Mesothelial cell of epicardium (in vitro differentiated cells): ENCODE measurements at places on chromosomes 12 and 14. TPM values are rescaled to one million over a fixed set of nuclear protein-coding genes. Genes with fewer than 3 reads are reported as not detected.
A peak's percentile ranks its signal among the peaks of the same experiment; 100 is the strongest.

- peak overlapping the region; percentile 9 for H3K27ac ChIP-seq
- no peaks in the 10 kb centered on the region for H3K27me3 ChIP-seq
- no peak overlapping the region for H3K4me3 ChIP-seq
- no peak for DNase-seq
- peaks cover 21% of the 10 kb centered on the region for H3K36me3 ChIP-seq
These were observed 29.7 kb upstream of the CEBPE start for GRCh38 chr14:23148591-23149249.

The KCNK10 gene
- total RNA-seq, result not detected in 3 replicates

- no peak for DNase-seq
- H3K27ac ChIP-seq, result no peak overlapping the region
- no peaks in the 10 kb centered on the region for H3K4me1 ChIP-seq
- H3K27me3 ChIP-seq, result no peaks in the 10 kb centered on the region
- H3K4me3 ChIP-seq, result no peak overlapping the region
- no peaks in the 10 kb centered on the region for H3K36me3 ChIP-seq
These were observed 3.1 kb downstream of the GPR33 start for GRCh38 chr14:31484754-31485153.

DNA sequence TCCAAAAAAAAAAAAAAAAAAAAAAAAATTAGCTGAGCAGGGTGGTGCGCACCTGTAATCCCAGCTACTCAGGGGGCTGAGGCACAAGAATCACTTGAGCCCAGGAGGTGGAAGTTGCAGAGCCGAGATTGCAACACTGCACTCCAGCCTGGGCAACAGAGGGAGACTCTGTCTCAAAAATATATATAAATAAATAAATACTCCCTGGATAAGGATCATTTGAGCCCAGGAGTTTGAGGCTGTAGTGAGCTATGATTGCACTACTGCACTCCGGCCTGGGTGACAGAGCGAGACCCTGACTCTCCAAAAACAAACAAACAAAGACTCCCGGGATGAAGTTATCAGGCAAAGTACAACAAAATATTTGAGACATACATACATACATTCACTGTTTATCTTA, 3.3 kb upstream of the NAA25 start:
- no peaks in the 10 kb centered on the region for H3K36me3 ChIP-seq
- H3K4me1 ChIP-seq, result peaks cover 20% of the 10 kb centered on the region
- H3K4me3 ChIP-seq, result no peak overlapping the region
- H3K27ac ChIP-seq, result peak overlapping the region; percentile 61

The MIP gene
- total RNA-seq, result not detected in 3 replicates

The RIMBP2 gene
- 7.6 to 8.6 TPM (median 8.3 TPM) in 3 replicates for total RNA-seq
